ENCODE measurements at places on chromosomes 16 and 17.

DNA sequence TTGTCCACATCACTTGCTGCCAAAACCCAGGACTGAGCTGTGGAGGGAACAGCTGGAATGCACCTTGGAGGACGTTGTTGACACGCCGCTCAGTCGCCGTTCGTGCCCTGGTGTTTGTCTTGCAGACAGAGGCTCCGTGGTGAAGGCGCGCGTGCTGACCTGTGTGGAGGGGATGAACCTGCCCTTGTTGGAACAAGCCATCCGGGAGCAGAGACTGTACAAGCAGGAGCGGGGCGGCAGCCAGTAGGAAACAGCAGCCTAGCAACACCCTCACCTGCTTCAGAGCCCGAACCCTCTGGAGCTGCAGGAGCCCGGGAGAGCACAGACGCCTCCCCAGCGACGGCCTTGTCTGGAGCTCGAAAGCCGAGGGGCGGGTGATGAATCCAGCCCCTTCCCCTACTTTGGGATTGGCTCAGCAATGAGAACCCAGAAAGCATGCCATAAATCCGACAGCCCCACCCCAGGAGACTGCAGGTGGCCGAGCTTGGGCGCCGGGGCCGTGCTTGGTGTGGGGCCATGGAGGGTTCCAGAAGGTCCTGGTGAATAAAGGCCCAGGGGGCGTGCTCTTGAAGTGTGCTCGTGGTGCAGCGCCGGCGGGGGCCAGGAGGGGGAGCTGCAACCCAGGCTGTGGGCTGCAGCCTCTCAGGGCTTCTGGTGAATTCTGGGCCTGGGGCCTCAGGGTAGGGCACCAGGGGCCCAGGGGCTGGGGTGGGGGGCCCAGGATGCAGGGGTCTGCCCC, 470 bp upstream of the CDK3 start:
- peak; percentile 71 for DNase-seq

GRCh38 chr17:17999364-18000029, 26.8 kb downstream of the DRC3 start:
- peak; percentile 14 for DNase-seq

GRCh38 chr16:31402687-31403086, 9.6 kb downstream of the ITGAD start:
- DNase-seq: no peak

DNA sequence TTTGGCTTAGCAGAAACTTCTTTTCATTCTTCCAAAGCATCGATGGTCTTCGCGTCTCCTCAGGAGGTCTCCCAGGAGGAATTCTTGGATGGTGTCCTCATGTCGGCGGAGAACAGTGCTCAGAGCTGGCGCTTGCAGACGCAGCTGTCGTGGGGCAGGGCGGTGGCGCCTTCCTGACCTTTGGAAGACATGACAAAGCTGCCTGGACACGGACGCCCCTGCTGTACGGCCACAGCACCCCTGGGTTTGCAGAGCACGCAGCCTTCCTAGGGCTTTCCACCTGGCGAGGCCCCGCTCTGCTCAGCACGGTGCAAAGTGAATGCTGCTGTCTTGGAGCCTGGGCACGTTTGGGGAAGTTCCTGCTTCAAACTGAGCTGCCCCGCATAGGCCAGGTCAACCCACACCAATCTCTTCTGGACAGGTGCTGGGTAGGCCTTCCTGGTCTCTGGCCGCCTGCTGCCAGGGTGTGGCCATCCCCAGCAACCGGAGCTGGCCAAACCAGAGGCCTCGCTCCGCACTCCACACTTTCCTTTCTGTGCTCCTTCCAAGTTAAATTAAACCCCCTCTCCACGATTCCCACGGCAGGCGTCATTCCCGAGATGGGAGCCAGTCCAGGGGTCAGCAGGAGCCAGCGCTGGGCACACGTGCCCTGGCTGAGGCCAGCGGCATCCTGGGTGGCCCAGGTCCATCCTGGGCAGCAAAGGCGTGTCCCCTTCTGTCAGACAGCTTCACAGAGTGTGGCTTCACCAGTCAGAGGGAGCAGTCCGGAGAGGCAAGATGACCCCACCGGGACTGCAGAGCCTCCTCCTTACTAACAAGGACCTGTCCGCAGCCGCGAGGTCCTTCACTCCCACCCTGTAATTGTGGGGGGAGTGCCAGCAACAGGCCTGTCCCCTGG, 15.0 kb upstream of the KREMEN2 start:
- DNase-seq: no peak

- DNase-seq: no peak
Observed at GRCh38 chr16:50644245-50644644, 36.9 kb downstream of the SNX20 start.
